ENCODE measurements at places on chromosomes 2 and 18.

- DNase-seq = no peak
Observed at GRCh38 chr2:225170162-225170561, 127.9 kb upstream of the DOCK10 start.

GRCh38 chr2:189157456-189157855 is 22.1 kb downstream of the COL5A2 start:
- no peak for DNase-seq

DNA sequence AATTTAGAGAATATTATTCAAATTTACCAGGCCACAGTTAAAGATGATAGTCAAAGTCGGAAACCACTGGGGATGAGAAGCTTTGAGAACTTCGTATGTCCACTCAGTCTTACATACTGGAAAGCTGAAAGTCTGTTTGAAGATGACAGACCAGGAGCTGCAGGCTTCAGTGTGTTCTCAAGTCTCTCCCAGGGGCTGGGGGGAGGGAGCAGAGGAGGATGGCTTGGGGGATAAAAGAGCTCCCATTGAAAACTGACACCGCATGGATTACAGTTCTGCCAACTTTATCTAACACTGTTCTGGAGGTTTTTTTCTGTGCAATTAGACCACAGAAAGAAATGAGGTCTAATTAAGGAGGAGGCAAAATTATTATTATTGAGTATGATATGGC is 170.5 kb upstream of the ALKAL2 start:
- no peak for DNase-seq

DNA sequence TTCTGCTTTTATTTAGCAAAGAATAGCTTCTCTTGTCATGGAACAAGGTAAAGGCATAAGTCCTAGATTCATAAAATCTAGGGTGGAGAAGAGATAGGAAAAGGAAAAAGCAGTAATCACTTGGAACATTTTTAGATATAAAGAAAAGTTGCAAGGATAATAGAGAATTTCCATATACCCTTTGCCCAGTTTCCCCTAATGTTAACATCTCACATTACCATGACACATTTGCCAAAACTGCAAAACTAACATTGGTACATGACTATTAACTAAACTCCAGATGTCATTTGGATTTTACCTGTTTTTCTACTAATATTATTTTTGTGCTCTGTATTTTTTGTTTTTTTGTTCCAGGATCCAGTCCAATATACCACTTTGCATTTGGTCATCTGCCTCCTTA is 265.1 kb downstream of the ETAA1 start:
- no peak for DNase-seq

DNA sequence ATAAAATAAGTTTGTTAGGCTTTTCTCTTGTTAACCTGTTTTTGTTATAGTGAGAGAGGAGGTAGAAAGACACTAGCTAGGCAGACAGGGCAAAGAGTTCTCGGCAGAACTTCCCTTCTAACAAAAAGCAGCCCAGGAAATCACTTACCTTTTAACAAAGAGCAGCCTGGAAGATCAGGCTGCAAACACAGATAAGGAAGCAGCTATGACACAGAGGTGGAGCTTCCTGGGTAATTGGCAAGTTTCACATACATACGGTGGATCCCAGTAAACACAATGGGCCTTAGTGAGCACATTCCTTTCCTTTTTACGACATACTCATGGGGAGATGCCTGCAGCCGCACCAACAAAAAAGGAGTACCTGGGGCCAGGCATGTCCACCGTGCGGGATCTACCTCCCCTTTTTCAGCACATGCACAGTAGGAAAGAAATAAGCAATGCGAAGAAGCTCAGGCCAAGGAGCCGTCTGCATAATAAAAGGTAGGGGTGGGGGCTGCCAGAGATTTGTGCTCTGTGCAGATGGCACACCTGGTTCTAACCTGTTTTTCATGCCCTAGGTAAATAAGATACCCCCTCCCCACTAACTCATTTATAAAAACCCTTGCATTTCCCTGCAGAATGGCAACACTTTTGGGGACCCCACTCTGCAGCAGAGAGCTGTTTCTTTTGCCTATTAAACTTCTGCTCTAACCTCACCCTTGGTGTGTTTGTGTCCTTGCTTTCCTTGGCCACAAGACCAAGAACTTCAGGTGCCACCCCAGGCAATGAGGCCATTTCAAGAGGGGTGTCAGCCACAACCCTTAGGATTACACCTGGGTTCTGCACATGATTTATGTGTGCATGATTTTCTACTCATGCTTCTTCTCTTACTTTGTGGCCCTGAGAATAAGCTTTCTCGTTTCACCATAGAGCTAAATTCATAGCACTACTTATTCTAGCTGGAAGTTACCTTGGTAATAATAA is 26.5 kb downstream of the MDH1 start:
- DNase-seq = no peak

GRCh38 chr18:69898241-69898861 is 49.3 kb downstream of the CD226 start:
- no peak for DNase-seq

DNA sequence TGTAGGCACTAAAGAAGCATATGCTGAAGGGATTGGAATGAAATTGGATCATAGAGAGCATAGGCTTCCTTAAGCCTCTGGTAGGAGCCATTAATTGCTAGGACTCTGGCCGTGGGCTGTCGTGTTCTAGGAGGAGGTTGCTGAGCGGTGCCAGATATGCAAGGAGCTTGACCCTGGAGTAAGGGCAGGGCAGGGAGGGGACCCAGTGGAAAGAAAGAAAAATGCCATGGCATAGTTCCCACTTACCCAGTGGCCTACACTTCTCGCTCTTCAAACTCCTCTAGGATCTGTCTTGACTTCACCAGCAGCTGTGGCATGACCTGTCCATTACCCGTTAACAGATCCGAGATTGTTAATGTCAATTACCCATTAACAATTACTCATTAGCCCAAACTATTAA is 53.1 kb downstream of the NEURL3 start:
- no peak for DNase-seq

DNA sequence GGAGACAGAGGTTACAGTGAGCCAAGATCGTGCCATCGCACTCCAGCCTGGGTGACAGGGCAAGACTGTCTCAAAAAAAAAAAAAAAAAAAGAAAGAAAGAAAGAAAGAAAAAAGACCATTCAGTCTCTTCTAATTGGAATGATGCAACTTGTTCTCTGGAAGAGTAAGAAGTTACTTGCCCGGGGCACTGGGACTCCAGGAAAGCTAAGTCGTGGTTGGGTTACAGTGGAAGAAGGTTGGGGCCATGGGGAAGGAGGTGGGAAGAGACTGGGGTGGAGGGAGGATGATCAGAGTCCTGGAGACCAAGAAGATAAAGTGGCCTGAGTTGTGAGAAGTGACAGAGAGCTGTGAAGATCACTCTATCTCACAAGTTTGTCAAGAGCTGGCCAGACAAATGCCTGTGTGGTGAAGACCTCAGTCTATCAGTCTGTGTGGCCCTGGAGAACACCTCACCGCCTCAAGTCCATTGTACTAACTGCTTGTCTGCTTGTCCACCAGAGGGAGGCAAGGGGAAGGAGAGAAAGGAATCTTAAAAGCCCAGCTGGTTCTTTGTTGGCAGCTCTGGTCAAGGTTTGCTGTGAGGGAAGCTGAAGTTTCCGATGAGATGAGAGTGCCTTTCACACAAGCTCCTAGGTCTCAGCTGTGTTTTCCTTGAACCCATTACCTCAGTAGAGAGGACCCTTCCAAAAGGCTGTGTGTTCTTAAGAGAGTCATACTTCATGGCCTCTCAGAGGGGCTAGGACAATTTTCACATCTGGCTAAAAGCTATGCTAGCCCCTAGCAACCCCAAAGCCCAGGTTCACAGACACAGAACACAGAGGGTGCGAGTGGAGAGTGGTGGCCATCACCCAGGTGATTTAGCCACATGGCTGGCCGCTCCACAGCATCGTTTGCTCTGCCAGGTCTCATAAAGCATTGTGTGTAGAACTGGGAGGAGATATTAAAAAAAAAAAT is 72.0 kb upstream of the TMEM178A start:
- no peak for DNase-seq

- DNase-seq = no peak
Observed at GRCh38 chr2:135798762-135799161, 38.2 kb downstream of the LCT start.

DNA sequence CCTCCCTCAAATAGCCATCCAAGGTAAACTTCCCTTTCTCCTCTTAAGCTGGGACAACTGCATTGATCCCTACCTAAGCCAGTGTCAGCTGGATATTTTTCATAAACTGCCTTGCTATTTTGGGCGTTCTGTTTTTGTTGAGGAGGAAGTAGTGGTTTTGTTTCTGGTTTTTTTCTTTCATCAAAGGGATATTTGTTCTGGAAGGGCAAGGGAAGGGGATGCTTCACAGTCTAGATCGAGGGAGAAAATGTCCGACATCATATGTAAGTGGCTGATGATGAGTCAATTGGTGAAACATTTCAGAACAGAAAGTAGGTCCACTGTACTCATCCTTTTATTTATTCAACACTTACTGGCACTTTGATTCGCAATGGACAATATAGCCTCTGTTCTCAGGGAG is 31.0 kb downstream of the TANC1 start:
- no peak for DNase-seq

DNA sequence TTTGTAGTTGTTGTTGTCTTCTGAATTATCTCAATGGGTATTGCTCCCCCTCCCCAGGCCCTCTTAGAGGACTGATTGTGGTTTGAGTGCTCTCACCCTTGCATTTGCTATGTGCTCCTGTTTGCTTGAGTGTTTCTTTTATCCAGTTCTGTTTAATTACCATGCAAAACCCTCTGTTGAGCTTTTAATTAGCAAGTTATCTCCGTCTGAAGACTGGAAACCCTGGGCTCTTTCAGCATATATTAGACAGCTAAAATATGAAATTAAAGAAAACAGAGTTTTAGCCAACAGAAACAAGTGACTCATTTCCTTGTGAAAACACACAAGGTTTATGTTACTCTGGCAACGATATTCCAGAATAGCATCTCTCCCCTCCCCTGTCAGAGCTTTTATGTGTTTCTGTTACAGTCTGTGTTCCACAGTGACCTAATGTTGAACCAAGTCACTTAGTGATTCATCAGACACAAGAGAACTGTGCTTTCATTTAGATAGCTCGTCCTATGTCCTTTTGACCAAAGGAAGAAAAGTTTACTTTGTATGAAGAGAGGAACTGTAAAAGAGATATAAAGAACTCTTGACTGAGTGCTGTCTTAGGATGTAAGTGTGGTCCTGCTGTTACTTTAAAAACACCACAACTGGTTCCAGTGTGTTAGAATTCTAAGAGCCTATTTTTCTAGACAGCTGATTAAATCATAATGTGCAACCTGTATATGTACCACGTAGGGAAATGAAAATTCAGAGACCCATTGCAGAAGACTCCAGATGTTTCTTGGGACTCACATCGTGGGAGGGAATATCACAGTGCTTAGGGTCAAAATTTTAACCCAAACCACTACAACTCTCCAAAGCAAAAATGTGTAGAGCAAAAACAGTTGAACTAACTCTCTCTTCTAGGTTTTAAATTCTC is 172.8 kb upstream of the RBMS1 start:
- no peak for DNase-seq

GRCh38 chr2:160371251-160372009 is 122.2 kb downstream of the RBMS1 start:
- DNase-seq = no peak
